ENCODE measurements at places on chromosomes 7 and 10. TPM values are rescaled to one million over a fixed set of nuclear protein-coding genes. Genes with fewer than 3 reads are reported as not detected.

Gene SAP25
- total RNA-seq, result 1.5 TPM

- no peak for DNase-seq
These were observed 181.3 kb upstream of the FZD1 start for GRCh38 chr7:91082852-91083495.

GRCh38 chr10:77721815-77722214, 84.2 kb upstream of the KCNMA1 start:
- DNase-seq, result no peak

GRCh38 chr10:15211464-15211979, 43.0 kb upstream of the NMT2 start:
- DNase-seq, result no peak

- DNase-seq, result no peak
These were observed 295.4 kb upstream of the FZD8 start for GRCh38 chr10:35937546-35937945.
